Activated T-helper 1 cell treated with anti-CD3 and anti-CD28 coated beads, Interleukin-12 subunit alpha, Interleukin-12 subunit beta, Interleukin-2, Interleukin-4 antibody, amounts not matched to agents 30 ng/mL and 10 ng/mL and 1 ng/mL, durations not matched to agents 14 hours and 24 hours and 36 hours (primary cell): ENCODE measurements at places on chromosomes 5 and 9. TPM values are rescaled to one million over a fixed set of nuclear protein-coding genes. Genes with fewer than 3 reads are reported as not detected.

- DNase-seq = no peak
- H3K36me3 ChIP-seq = peaks cover 5% of the 10 kb centered on the region
- H3K27me3 ChIP-seq = no peaks in the 10 kb centered on the region
- H3K4me1 ChIP-seq = peaks cover 34% of the 10 kb centered on the region
These were observed 101.9 kb downstream of the NLN start for GRCh38 chr5:65823845-65824445.

The WDR31 gene
- 1.9 and 2.2 TPM in 2 replicates for total RNA-seq

DNA sequence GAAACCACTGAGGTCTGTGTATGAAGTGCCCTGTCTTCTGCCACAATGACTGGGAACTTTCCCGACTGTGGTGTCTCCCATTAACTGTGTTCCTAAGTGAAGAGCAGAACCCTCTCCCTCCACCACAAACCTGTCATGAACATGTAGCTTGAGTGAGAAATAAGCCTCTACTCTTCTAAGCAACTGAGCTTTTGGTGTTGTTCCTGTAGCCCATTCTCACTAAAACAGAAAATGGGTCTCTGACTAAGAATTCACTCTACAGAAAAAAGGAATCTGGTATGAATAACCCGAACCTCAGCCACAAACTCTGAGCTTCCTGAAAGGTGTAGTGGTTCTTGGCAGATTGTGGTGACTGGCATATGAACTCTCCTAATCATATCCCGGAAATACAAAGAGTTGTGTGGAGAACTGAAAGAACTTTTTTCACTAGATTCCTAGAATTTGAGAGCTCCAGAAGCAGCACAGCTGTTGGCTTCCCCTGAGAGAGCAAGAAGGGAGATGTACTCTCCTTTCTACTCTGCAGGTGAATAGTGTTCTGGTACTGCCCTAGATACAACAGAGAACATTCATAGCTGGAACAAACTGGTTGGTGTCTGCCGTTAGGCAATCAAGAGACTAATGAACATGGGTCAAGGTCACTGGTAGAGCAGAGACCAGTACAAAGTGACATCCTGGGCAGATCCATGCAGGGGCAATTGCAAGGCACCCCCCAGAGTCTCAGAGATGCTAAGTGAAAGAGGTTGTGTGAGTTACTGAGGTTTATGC, 283.8 kb downstream of the PDE4D start:
- H3K4me1 ChIP-seq = peaks cover 43% of the 10 kb centered on the region
- peak; percentile 24 for DNase-seq
- peaks cover 9% of the 10 kb centered on the region for H3K36me3 ChIP-seq
- no peak overlapping the region for H3K4me3 ChIP-seq

- H3K27me3 ChIP-seq = peaks cover 3% of the 10 kb centered on the region
- DNase-seq = no peak
- no peak overlapping the region for H3K4me3 ChIP-seq
- H3K4me1 ChIP-seq = no peaks in the 10 kb centered on the region
- no peak overlapping the region for H3K27ac ChIP-seq
These were observed 28.9 kb downstream of the SHB start for GRCh38 chr9:38039907-38040682.

DNA sequence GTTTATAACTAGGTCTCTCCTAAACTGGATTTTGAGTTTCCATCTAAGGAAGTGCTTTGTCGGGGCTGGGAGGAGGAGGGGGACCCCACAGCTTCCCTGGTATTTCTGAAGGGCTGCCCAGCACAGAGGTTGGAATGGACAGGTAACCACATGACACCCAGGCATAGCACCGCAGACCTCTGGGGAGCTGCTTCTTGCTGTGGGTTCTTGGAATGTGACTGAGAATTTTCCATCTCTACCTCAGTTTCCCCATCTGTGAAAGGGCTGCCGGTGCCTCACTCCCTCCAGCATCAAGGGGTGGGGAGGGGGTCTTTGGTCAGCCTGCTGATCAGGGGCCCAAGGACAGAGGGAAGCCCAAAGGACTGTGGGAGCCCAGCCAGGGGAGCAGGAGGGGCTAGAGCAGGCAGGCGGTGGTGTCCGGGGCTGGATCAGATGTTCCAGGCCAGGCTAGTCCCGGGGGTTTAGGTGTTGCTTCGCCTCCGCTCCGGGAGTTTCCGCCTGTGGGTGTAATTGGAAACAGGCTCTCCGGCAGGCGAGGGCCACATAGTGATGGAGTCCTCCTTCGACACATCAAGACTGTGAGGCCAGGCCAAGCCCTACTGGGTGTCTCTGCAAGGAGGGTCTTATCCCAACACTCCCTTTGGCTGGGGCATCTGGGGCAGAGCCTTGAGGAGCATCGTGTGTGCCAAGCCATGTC, 3.3 kb downstream of the OLFML2A start:
- H3K27ac ChIP-seq = no peak overlapping the region
- no peaks in the 10 kb centered on the region for H3K36me3 ChIP-seq
- peaks cover 31% of the 10 kb centered on the region for H3K27me3 ChIP-seq
- H3K4me1 ChIP-seq = peaks cover 11% of the 10 kb centered on the region
- DNase-seq = no peak
- no peak overlapping the region for H3K4me3 ChIP-seq

DNA sequence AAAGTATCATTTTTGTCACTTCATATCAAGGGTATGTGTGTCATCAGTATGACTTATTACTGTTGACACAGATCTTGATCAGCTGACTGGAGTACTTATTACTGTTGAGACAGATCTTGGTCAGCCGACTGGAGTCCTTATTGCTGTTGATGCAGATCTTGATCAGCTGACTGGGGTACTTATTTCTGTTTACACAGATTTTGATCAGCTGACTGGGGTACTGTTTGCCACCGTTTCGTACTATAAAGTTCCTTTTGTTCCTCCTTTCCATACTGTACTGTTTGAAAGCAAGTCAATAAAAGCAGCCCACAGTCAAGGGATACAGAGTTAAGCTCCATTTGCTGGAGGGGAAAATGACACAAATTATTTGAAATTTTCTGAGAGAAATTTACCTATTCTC, 347.3 kb downstream of the CDH12 start:
- no peak for DNase-seq
- no peaks in the 10 kb centered on the region for H3K36me3 ChIP-seq
- no peak overlapping the region for H3K27ac ChIP-seq
- H3K4me1 ChIP-seq = no peaks in the 10 kb centered on the region
- H3K27me3 ChIP-seq = no peaks in the 10 kb centered on the region

The PTPRD gene
- total RNA-seq = 0.05 TPM in 2 replicates

GRCh38 chr5:133461796-133462516, 150.4 kb downstream of the FSTL4 start:
- H3K4me3 ChIP-seq = no peak overlapping the region
- DNase-seq = no peak
- peaks cover 11% of the 10 kb centered on the region for H3K27me3 ChIP-seq
- no peak overlapping the region for H3K27ac ChIP-seq
- H3K36me3 ChIP-seq = no peaks in the 10 kb centered on the region

DNA sequence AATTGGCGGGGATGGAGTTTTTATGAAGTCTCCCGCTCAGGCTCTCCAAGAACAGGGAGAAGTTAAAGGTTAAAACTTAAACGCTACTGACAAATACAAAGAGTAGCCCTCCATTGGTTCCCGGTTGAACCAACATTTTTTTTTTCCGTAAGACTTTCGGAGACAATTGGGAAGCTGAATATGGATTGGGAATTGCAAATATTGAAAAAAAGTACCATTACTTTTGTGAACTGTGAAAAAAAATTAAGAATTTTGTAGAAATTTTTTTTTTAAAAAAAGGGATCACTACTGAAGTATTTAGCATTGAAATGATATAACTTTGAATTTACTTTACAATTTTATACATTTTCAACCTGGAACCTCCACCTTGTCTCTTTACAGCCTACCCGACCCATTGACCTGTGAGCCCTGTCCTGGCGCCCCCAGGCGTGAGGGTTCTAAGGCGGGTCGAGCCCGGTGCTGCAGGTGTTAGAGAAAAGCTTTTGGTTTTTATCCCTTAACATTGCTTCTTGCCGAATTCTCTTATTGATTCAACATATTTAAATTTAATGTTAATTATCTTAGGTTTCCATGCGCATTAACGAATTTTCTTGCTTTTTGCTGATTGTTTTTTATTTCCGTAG, 448 bp upstream of the ZNF782 start:
- no peak for DNase-seq
- H3K36me3 ChIP-seq = peaks cover 12% of the 10 kb centered on the region
- peak overlapping the region; percentile 99 for H3K27ac ChIP-seq
- H3K27me3 ChIP-seq = peaks cover 21% of the 10 kb centered on the region

DNA sequence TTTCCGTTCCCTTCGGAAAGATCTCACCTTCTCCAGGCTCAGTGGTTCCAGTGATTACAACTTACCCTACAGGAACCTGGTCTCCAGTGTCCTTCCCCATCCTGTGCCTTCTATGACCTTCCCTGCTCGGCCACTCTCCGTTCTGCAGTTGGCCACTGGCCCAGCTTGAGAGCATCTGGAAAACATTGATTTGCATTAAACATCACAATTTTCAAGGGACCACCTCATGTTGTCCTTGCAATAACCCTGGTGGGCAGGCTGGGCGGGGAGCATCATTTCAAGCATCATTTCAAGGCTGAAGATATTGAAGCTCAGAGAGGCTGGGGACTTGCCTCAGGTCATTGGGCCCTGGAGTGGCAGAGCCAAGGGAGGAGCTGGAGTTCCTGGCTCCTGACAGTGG, 177.4 kb downstream of the SEC61B start:
- peaks cover 3% of the 10 kb centered on the region for H3K27me3 ChIP-seq
- H3K4me3 ChIP-seq = no peak overlapping the region
- no peak overlapping the region for H3K27ac ChIP-seq

DNA sequence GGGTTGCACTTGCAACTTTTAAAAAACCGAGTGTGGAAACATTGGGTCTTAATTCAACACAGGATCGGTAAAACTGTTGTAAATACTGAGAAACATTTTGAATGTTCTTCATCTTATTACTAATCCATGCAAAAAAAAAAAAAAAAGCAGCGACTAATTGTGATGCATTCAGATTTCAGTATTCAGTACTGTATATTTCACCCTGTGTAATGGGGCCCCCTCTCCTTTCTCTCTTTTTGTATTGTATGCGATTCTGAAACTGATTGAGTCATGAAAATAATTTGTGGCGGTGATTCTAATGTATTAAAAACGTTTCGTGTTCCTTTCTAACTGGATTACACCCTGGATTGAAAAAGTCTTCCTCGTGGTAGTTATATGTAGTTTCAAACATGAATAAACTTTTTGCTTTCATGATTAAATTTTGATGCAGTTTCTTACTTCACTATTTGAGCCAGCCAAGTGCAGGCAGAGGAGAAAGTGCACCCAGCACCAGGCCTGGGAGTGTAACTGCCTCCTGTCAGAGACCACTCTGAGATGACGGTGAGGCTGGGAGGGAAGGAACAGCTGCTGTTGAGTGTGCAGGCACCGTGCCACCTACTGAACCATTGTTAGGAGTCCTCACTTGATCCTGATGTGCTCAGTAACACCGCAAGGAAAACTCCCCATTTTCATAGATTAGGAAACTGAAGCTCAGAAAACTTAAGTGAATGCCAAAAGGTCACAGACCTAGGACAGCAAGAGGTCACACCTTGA, 220.0 kb downstream of the PBX3 start:
- no peaks in the 10 kb centered on the region for H3K27me3 ChIP-seq
- H3K36me3 ChIP-seq = no peaks in the 10 kb centered on the region
- no peak overlapping the region for H3K27ac ChIP-seq
- no peaks in the 10 kb centered on the region for H3K4me1 ChIP-seq

- H3K27me3 ChIP-seq = no peaks in the 10 kb centered on the region
- H3K36me3 ChIP-seq = peaks cover 44% of the 10 kb centered on the region
- no peak overlapping the region for H3K4me3 ChIP-seq
- no peak overlapping the region for H3K27ac ChIP-seq
- DNase-seq = no peak
These were observed 19.7 kb upstream of the RAPGEF6 start for GRCh38 chr5:131654776-131655175.

GRCh38 chr5:11007269-11007870, 246.3 kb upstream of the DAP start:
- no peak for DNase-seq
- no peaks in the 10 kb centered on the region for H3K27me3 ChIP-seq
- H3K4me3 ChIP-seq = no peak overlapping the region
- H3K36me3 ChIP-seq = no peaks in the 10 kb centered on the region

GRCh38 chr5:43043400-43043756, 3.3 kb upstream of the ANXA2R start:
- peak overlapping the region; percentile 82 for H3K4me3 ChIP-seq
- peaks cover 37% of the 10 kb centered on the region for H3K4me1 ChIP-seq
- peak overlapping the region; percentile 86 for H3K27ac ChIP-seq
- H3K27me3 ChIP-seq = no peaks in the 10 kb centered on the region

DNA sequence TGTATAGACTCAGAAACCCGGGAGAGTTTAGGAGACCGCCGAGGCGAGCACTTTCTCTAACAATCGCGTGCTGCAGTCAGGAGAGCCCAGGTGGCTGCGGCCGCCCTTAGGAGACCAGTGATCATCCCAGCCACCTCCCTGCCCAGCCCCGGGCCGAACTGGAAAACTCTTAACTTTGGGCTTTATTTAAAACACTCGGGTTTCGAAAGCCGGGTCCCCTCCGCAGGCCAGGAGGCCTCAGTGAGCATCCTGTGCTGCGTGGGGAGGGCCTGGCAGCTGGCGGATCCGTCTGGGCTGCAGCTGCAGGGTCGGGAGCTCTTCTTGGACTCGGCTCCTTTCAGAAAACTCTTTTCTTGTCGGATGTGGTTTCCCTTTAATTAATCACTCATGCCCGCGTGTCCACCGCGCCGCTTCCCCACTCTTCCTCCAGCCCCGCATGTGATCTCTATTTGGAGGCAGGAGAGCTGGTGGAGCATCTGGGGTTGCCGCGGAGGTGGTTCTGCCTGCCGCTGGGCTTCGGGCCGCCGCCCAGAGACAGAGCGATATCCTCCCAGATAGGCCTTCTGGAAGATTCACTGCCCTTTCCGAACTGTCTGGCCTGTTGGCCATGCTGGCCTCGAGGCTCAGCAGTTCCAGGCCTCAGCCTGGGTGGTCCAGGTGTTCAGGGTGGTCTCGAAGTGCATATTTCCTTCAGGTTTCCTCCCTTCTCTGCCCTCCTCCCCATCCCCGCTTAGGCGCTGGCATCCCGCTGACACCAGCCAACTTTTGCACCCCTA, 59.5 kb downstream of the TMEM174 start:
- no peak overlapping the region for H3K27ac ChIP-seq
- peaks cover 11% of the 10 kb centered on the region for H3K4me1 ChIP-seq
- peaks cover 80% of the 10 kb centered on the region for H3K27me3 ChIP-seq
- no peak overlapping the region for H3K4me3 ChIP-seq
- no peaks in the 10 kb centered on the region for H3K36me3 ChIP-seq

- peaks cover 20% of the 10 kb centered on the region for H3K36me3 ChIP-seq
- peaks cover 52% of the 10 kb centered on the region for H3K4me1 ChIP-seq
- no peak for DNase-seq
- H3K4me3 ChIP-seq = peak overlapping the region; percentile 46
These were observed 17.8 kb downstream of the PTBP3 start for GRCh38 chr9:112315331-112316257.

DNA sequence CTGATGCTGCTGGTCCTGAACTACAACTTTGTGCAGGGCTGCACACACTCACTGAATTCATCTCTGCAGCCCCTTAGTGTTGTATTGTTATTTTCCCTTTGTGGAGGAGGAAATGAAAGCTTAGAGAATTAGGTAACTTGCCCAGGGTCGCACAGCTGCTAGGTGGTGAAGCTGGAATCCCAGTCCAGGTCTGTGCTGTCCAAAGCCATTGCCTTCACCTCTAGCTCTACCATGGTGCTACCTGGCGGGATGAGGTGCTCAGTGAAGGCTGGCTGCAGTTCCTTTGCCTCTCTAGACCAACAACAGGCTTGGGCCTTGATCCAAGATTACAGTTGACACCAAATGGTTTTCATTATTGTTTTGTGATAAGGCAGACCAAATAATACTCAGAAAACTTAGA, 177.8 kb upstream of the PITX1 start:
- H3K27me3 ChIP-seq = peaks cover 11% of the 10 kb centered on the region
- H3K4me3 ChIP-seq = no peak overlapping the region
- H3K27ac ChIP-seq = no peak overlapping the region
- DNase-seq = no peak

The PRSS3 gene
- not detected in 2 replicates for total RNA-seq

- H3K4me1 ChIP-seq = peaks cover 24% of the 10 kb centered on the region
- no peak overlapping the region for H3K4me3 ChIP-seq
- peaks cover 2% of the 10 kb centered on the region for H3K36me3 ChIP-seq
These were observed 7.0 kb upstream of the SLC9A3 start for GRCh38 chr5:531101-531748.
